ENCODE measurements at places on chromosomes 13 and 19.
A peak's percentile ranks its signal among the peaks of the same experiment; 100 is the strongest.

DNA sequence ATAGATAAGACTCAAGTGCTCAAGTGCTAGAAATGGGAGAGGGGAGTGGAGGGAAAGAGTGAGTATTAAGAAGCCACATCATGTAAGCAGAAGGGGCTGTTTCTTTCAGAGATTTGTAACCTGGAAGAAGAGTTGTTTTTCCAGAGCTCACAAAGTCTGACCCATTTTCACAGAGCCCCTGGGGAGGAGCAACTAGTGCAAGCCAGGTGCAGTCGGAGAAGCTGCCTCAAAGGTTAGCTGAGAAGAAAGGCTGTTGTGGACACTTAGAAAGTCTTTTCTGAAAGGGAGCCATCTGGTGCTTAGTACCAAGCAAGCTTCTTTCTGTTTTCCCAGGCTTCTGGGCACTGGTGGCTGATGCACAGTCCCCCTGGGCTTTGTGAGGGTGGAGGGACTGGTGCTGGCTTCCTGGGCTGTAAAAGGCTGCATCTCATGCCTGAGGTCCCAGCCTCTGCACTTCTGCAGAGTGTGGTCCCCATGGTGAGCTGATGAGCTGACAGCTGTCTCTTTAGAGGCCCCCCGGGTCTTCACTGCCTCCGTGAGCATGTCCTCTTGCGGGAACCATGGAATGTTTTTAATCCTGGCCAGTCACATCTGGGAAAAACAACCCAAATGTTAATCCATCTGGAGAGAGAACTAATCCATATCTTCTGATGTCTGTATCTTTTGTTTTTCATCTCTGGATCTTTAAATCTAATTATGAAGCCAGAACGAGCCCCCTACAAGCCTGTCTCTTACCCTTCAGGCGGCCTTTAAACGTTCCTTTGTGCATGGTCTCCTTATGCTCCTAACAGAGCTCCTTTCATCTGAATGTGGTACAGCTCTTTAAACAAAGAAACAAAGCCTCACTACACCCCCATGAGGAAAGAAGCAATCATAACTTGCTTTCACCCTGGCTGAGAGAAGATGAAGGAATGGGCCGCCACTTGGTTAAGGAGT lies 40.2 kb downstream of the OLFM4 start:
- DNase-seq = no peak

DNA sequence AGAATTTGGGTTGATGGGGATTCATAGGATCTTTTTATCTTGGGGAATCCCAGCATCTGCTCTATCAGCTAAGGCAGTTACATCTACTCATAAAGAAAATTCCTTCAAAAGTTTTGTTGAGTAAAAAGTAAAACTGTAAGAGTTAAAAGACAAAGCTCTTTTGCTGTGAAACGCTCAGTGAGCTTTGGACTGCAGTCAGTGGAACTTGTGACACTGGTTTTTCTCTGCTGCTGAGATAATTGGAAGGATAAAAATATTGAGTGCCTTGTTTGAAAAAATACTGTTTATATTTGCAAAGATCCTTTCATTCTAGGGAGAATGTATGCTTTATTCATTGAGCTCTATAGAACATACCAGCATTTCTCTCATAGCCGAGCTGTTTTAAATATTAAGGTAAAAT lies 5.3 kb downstream of the NAXD start:
- no peak for DNase-seq

GRCh38 chr13:44292545-44292944 lies 81.1 kb upstream of the SERP2 start:
- peak; percentile 49 for DNase-seq

- no peak for DNase-seq
Measured at GRCh38 chr13:27956576-27957300, 12.4 kb downstream of the CDX2 start.

- no peak for DNase-seq
Measured at GRCh38 chr13:80151016-80151415, 189.9 kb downstream of the SPRY2 start.

DNA sequence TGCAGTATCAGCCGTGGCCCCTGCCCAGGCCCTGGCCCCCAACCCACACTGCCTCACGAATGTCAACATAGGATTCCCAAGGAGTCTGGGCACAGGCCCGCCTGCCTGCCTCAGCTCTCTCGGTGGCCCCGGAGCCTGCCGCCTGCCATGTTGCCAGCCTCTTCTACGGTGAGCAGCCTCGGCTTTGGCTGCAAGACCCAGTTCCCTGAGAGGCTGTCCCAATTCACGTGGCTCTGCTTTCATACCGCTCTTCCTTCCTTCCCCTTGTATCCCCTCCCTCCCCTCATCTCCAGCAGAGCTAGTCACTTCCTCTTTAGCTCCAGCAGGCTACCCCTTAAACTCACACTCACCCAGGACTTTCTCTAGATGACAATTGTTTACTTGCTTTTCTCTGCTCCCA lies 42.7 kb downstream of the SERP2 start:
- DNase-seq = no peak

DNA sequence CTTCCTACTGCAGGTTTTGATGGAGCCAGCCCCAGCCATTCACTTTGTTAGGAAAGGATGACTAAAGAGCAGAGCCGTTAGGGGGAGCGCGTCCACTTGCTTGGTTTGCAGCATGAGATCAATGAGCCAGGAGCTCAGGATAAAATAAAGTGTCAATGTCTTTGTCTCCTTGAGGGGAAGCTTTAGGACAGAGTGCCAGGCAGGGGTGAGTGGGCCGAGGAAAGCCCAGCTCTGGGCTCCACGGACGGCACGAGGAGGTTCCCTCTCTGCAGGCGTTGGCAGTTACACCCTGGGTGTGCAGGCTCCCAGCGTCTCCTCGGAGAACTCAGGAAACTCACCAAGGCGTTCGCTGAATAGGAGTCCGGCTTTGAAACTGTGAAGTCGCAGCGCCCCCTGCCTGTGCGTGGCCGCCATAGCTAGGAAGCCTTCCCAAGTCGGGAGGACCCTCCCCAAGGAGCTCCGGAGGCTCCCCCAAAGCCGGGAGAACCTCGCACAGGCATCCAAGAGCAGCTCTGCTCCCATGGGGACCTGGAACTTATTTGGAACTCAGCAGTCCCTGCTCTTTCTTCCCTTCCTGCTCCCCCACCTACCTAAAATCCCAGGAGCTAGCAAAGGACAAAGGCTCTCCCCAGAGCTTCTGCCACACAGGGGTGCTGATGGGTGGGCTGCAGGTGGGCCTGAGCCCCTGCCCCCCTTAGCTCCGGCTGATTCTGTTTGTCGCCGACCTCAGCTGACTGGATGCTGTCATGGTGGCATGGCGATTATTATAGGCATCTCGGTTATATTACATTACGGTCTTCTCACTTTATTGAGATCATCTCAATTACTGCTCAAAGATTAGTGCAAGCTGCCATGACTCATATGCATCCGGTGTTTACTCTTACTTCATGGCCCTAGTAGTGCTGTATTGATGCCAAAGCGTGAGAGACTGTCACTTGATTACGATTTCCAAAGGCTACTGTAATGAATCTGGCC lies 34.4 kb downstream of the GSX1 start:
- DNase-seq = peak; percentile 78

All from EH (cell line).